T-helper 17 cell (primary cell): ENCODE measurements at places on chromosomes 16 and 17.

DNA sequence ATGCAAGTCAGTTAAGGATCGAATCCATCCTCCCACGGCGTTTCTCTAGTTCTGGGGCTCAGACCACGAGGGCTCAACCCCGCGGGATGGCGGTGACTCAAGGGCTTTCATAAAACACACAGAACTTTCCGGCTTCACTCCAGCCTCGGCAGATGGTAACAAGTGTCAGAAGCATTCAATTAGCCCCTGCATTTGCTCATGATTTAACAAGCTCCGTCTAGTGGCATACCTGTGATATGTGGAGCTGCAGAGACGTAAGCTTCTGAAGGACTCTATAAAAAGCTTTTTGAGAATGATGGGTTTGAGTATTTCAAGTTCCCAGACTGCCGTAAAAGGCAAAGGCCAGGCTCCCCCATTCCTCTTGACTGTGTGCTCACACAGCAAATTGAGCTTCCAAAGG is 91.3 kb upstream of the SEC14L1 start:
- peaks cover 28% of the 10 kb centered on the region for H3K27me3 ChIP-seq
- H3K36me3 ChIP-seq = peaks cover 2% of the 10 kb centered on the region
- no peaks in the 10 kb centered on the region for H3K4me1 ChIP-seq
- no peak overlapping the region for H3K27ac ChIP-seq
- H3K4me3 ChIP-seq = no peak overlapping the region

GRCh38 chr16:78956859-78957258 is 643.7 kb downstream of the MAF start:
- no peak for DNase-seq
- peak overlapping the region; percentile 81 for H3K4me3 ChIP-seq
- H3K27me3 ChIP-seq = no peaks in the 10 kb centered on the region
- H3K4me1 ChIP-seq = peaks cover 10% of the 10 kb centered on the region
- no peaks in the 10 kb centered on the region for H3K36me3 ChIP-seq

- peaks cover 6% of the 10 kb centered on the region for H3K4me1 ChIP-seq
- peaks cover 5% of the 10 kb centered on the region for H3K36me3 ChIP-seq
- H3K4me3 ChIP-seq = no peak overlapping the region
These were observed 13.0 kb downstream of the ARL4D start for GRCh38 chr17:43411749-43412148.

DNA sequence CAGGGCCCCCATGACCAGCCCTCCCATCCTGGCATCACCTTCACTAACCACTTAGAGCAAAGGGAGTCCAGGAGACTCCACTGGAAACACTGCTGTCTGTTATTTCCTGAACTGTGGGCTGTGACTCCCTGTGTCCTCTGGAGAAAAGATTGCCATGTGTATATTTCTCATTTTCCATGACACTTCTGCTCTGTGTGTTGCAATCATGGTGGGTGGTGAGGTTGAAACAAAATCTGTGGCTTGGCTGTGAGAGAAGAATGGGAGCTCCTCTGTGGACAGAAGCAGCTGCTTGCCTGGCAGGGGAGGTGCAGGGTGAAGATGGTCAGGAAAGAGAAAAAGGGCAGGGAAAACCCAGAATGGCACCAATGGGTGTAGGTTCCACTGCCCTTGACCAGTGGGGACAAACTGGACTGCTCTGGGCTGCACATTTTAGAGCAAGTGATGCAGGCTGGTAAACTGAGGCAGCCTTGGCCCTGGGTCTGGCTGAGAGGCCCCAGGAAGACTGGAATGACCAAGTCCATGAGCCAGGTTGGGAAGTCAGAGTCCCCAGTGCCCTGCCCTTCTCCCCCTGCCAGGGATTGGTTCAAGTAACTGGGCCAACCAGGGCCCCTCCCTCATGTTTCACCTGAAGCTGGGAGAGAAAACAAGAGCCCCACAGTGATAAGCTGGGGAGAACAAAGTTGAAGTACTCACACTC is 314.3 kb downstream of the C16orf95 start:
- H3K4me3 ChIP-seq = no peak overlapping the region
- no peaks in the 10 kb centered on the region for H3K36me3 ChIP-seq
- H3K4me1 ChIP-seq = no peaks in the 10 kb centered on the region
- H3K27ac ChIP-seq = no peak overlapping the region
- H3K27me3 ChIP-seq = peaks cover 9% of the 10 kb centered on the region

GRCh38 chr16:62548095-62548494 is 511.9 kb upstream of the CDH8 start:
- no peak for DNase-seq
- H3K36me3 ChIP-seq = no peaks in the 10 kb centered on the region
- no peak overlapping the region for H3K27ac ChIP-seq

DNA sequence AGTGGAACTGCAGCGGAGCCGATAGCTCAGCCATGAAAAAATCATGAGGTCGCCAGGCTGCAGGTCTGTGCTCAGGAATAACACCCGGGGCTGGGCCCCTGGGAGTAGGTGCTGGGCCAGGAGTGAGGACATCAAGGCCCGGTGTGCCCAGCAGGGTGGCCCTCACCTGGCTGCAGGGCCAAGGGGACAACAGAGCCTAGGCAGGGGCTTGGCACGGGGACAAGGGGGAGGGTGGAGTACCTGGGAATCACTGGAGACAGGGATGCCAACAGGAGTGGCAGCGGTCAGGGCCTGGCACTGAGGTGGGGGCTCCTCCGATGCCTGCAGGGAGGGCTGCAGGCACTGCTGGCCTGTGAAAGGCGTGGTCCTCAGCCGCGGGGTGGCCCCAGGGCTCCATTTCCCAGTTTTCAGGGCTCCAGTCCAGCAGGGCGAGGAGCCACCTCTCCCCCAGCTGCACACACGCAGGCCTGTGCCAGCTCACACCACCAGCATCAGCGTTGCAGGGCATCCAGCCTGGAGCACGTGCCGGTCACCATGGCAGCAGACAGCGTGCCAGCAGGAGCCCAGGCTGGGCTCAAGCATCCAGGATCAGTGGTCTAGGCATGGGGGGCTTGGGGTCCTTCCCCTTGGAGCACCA is 4.7 kb upstream of the FSCN2 start:
- no peak for DNase-seq
- H3K27me3 ChIP-seq = peaks cover 6% of the 10 kb centered on the region
- H3K27ac ChIP-seq = no peak overlapping the region
- no peaks in the 10 kb centered on the region for H3K36me3 ChIP-seq

- H3K4me3 ChIP-seq = no peak overlapping the region
- peak overlapping the region; percentile 76 for H3K27ac ChIP-seq
- peaks cover 7% of the 10 kb centered on the region for H3K36me3 ChIP-seq
- DNase-seq = no peak
- H3K27me3 ChIP-seq = no peaks in the 10 kb centered on the region
These were observed 4.8 kb downstream of the HSD11B2 start for GRCh38 chr16:67435758-67436164.

DNA sequence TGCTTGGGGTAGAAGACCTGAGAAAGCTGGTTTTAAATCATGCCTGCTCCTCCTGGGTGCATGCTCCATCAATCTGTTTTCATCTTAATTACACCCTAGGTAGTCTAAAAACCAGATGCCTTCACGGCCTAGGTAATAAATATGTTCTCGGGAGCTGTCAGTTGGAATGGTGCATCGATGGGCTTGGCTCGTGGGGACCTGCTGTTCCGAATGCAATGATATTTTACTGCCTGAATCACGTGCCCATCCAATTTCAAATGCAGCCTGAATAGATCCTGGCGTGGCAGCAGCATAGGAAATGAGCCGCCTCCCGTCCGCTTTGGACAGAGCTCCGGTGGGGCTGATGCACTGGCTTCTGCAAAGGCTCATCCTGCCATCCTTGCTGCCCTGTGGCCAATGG is 18.8 kb upstream of the FAAP100 start:
- H3K36me3 ChIP-seq = no peaks in the 10 kb centered on the region
- H3K4me3 ChIP-seq = no peak overlapping the region
- no peak for DNase-seq

GRCh38 chr17:2025622-2026309 is 632 bp upstream of the RTN4RL1 start:
- H3K27ac ChIP-seq = peak overlapping the region; percentile 14
- H3K4me1 ChIP-seq = peaks cover 17% of the 10 kb centered on the region
- no peaks in the 10 kb centered on the region for H3K36me3 ChIP-seq
- no peak for DNase-seq
- H3K4me3 ChIP-seq = peak overlapping the region; percentile 87
